SW480 (cell line): ENCODE measurements at places on chromosomes 13 and 19.

GRCh38 chr13:98524391-98524790, 52.5 kb downstream of the STK24 start:
- DNase-seq = no peak

GRCh38 chr13:31105020-31105795, 56.5 kb downstream of the HSPH1 start:
- DNase-seq = no peak

GRCh38 chr19:57689750-57690149, 8.0 kb downstream of the ZNF551 start:
- DNase-seq = no peak

DNA sequence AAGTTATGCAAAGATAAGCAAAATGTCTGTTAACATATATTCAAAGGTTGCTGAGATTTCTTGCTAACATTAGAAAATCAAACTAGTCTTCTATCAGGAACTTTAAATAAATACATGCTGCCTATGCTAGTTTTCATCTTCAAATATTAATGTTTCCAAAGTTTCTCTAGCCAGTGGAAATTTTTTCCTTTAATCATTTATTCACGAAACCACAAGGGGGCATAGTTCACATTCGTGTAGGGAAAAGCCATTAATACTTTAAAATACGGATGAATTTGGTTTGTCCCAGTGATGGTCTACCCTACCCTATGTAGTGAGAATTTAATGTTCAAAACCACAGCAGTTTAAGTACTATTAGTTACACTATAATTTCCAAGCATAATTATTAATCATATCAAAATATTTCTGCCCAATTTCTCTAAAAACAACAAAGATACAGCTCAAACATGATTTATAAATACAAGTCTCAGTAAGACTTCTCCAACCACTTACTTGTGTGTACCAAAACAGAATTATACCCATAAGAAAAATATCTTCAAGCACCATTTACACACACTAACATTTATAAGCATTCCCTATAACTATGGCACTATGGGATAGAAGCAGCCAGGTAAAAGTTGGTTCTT, 16.2 kb downstream of the NUFIP1 start:
- DNase-seq = peak; percentile 23

DNA sequence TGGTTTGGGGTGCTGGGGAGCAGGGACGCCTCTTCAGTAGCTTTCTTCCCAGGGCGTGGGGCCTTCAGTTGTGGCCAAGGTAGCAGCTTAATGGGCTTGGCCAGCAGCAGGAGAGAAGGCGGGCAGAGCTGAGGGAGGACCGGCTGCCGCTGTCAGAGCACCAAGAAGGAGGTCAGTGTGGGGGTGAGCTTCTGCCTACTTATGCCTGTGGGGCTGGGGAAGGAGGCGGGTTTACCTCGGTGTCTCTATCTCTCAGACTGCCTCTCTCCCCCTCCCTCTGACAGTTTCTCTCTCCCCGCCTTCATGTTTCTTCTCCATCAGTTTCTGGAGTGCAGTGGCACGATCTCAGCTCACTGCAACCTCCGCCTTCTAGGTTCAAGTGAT, at the start of gene CAPN12:
Gene CAPN12 (minus strand): TSS at position 177 of the 384 bp plus-strand sequence. CDS start 309 bp downstream, outside the sequence.
- DNase-seq = no peak

GRCh38 chr13:95295026-95295425, 6.2 kb downstream of the ABCC4 start:
- DNase-seq = no peak

DNA sequence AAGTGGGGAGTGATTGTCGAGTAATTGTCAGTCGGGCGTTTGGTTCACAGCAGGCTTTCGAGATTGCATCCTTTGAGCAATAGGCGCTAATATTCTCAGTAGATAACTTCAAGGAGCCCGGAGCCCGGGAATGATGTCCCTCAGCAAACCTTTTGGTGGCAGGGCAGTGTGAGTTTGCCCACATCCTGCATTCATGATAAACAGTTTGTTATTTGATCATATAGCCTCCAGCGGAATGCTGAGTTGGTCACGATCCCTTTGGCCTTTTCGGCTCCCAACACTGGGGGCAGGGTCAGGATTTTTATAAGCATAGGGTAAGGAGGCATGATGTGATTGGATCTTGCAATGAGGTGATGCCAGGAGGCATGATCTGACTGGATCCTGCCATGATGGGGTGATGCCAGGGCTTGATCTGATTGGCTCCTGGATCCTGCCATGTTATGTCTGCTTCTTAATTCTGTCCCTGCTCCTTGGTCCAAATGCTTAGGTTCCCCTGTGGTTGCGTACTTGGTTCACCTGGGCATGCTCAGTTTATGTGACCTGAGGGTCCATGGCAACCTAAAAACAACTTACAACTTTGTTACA, 38.2 kb upstream of the IGSF23 start:
- DNase-seq = no peak

DNA sequence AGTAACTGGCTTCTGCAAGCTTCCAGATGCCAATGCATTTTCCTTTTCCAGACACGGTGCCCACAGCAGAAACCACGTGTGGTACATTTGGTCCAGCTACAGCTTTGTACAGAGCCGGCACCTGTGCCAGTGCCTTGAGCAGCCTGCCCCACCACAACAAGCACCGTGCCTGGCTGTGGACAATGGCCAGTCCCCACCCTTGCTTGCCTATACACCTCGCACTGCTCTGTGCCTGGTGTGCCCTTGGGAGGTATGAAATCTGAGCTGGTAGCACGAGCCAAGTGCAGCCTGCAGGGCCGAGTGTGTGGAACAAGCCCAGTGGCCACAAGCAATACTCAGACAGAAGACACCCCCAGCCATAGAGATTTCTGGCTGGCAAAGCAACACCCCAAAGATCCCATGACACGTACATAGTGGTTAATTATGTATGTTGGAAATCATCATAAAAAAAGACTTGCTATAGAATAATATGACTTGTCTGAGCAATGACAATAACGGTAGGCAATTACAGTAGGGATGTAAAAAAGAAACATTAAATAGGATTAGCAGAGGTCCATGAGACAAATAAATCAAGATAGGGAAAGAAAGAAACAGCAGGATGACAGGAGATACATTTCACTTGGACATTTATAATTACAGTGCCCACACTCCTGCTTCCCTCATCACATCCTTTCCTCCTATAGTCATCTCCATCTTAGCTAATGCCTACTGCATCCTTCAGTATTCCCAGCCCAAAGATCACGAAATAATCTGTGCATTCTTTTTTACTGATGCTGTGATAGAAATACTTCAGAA, 1399.5 kb downstream of the PCDH9 start:
- DNase-seq = no peak

GRCh38 chr19:10670876-10671804, 17.0 kb downstream of the ILF3 start:
- DNase-seq = no peak

DNA sequence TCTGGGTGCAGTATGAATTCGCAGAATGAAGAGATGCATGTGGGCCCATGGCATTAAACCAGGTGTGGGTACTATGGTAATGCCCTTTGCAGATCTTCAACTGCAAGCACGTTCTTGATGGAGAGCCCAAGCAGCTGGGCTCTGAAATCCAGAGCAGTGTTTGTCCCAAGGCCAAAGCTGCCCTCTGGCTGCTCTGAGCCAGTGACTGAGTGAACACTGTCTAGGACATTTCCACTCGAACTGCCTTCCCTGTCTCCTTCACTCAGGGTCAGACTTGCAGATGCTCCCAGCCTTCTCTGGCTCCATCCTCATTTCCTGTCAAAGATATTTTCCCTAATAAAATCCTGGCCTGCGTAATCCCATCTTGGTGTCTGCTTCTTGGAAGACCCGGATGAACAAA, 80.2 kb upstream of the GJB6 start:
- DNase-seq = no peak

DNA sequence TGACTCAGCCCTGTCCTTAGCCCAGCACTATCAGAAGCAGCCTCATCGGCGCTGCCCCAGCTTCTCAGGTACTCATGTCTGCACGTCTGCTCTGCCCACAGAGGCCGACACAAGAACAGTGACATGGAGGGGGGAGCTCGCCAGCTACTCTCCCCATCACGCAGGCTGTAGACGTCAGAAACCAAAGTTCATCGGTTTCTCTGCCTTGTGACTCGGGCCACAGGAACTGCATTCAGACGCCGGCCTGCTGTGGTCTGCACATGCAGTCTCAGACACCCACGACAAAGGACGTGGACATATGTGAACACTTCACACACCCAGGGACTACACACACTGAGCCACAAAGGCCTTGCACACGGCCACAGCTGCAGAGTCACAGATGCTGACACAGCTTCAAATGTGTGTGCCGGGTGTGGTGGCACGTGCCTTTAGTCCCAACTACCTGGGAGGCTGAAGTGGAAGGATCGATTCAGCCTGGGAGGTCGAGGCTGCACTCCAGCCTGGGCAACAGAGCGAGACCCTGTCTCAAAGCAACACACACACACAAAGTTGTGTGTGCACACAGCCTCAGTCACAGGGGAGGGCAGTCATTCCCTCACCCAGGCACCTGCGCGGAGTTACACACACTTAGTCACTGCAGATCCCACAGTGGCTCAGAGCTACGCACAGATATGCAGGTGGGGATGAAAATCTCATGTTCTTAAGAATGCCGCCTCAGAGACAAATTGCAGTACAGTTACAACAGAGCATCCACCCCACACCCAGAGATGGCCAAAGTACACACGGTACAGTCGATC, 4.9 kb upstream of the ZFP36 start:
- DNase-seq = peak; percentile 98

- no peak for DNase-seq
Measured at GRCh38 chr19:50741179-50741933, 18.2 kb downstream of the CLEC11A start.

DNA sequence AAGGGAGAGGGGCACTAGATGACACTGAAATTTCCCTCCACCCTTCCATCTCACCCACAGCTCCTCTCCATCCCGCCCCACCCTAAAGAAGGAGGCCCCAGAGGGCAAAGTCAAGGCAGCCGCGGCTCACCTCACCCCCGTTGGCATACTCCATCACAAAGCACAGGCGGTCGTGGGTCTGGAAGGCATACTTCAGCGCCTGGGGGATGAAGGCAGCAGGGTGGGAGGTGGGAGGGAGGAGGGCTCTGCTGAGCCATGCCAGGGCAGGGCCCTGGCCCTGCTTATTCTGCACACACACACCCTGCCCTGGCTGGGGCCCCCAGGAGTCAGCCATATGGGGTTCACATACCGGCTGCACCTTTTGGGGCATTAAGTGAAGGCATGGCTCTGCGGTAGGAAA, 12.3 kb upstream of the CCNP start:
- DNase-seq = no peak

GRCh38 chr13:111790621-111791020, 276.3 kb upstream of the SOX1 start:
- no peak for DNase-seq

DNA sequence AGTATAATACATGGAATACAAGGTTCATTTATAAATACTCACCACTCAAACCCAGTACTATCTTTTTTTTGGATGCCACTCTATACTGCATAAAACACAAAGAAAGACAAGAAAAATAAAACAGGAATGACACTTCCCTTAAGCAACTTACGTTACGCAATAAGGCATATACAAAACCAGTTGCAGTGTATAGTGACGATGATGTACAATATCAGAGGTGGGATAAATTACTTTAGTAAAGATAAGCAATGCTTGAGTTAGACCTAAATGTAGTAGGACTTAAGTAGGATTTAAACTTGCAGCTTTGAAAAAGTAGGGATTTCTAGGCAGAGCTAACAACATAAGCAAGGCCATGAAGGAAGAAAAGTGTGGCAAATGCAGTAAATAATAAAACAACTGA, 374.9 kb downstream of the SPRY2 start:
- DNase-seq = no peak

DNA sequence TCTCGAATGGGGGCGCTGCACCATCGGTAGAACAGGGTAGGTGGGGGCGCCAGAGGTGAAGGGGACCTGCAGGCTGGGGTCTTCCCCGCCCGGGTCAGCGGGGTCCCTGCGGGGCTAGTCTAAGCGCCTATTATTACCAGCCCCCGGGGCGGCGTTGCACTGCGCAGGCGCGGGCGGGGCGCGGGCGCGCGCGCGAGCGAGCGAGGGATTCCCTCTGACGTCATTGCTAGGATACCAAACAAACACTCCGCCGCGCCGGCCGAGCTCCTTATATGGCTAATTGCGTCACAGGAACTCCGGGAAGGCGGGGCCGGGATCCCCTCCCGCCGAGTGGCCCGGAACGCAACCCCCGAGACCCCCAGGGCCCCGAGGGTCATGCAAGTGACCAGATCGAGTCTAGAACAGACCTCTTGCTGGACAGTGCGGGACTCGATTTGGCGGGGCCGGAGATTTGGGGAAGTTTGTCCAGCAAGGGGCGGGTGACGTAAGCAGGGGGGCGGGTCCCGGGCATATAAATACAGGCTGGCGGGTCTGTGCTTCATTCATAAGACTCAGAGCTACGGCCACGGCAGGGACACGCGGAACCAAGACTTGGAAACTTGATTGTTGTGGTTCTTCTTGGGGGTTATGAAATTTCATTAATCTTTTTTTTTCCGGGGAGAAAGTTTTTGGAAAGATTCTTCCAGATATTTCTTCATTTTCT, at the start of gene FOSB:
Gene FOSB (plus strand): TSS at position 541 of the 703 bp plus-strand sequence. CDS start 591 bp downstream, outside the sequence.
- DNase-seq = peak; percentile 98

- no peak for DNase-seq
Measured at GRCh38 chr19:5974721-5975387, 3.1 kb downstream of the RANBP3 start.

DNA sequence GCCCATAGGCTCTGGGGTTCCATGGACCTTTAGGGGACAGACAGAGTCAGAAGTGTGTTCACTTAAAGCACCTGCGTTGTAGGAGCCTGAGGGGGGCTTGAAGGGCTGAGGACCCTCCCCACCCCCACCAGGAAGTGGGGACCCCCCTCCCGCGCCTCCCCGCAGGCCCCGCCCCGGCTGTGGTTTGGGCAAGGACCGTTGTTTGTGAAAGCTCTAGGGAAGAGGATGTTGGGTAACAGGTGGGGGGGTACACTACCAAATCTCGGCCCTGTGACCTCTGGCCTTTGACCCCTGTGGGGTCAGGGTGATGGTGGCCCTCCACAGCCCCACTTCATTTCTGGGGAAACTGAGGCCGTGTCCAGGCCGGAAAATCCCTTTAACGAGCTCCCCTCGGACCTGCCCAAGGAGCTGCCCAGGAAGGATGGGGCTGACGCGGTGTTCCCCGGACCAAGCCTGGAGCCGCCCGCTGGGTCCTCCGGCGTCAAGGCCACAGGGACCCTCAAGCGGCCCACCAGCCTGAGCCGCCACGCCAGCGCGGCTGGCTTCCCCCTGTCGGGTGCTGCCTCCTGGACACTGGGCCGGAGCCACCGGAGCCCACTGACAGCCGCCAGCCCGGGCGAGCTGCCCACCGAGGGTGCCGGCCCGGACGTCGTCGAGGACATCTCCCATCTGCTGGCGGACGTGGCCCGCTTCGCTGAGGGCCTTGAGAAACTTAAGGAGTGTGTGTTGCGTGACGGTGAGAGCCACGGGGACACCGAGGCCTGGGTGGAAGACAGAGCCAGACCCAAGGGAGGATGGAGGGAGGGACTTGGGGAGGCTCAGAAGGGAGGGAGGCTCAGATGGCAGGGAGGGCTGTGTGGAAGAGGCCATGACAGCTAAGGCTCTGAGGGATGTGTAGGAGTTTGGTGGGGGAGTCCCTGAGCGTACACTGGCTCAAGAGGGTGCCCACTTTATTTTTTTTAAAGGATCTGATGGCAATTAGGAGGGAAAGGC, 1.3 kb downstream of the ARHGAP45 start:
- no peak for DNase-seq

GRCh38 chr19:4326837-4327251, 11.8 kb downstream of the STAP2 start:
- DNase-seq = no peak
